ENCODE measurements at places on chromosomes 6 and 20.

- no peak for DNase-seq
Observed at GRCh38 chr6:97958134-97958533, 675.1 kb upstream of the MMS22L start.

DNA sequence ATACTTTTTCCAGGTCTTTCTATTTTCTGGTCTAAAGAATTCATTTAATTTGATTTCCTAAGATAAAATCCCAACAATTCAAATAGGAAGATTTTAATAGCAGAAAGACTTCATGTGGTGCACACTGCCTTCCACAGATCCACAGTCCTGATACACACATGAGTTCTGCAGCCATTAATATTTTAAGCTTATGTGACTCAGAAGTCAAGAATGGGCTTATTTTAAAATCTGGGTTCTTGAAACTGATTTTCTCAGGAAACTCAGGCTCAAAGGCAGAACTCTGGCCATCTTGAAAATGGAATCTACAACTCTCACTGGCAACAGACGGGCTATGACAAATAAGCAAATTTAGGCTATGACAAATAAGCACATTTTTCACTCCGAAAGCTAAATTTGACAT, 88.2 kb downstream of the COL12A1 start:
- DNase-seq: no peak

DNA sequence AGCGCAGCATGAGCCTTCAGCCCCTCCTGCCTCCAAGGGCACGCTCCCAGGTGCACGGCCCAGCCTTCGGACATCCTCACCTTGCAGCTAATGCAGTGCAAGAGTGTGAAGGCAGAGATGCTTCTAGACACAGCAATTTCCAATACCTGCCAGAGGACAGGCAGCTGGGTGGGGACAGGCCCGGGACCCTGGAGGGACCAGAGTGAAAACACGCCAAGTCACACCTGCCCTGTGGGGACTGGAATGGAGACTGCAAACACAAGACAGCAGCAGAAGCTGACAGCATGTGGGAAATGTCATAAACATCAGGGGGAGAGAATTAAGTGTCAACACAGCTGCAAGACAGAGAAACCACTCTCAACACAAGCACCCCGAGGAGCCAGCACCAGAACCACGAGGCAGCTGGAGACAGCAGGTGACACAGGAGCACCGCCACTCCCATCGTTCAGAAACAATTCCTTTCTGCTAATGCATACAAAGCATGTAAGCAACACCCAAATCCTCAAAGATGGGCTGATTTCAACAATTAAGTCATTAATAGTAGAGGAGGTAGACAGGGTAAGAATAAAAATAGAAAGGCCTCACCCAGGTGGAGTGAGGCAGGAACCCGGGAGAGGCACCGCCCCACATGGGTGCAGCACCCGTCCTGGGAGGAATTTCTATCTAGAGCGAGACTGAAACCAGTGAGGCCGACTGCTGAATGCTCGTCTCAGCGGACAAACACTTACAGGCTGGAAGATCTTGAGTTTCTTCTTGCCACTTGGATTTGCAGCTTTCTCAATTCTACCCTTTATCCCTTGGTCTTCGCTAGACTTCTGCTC, 17.1 kb downstream of the DIDO1 start:
- no peak for DNase-seq

DNA sequence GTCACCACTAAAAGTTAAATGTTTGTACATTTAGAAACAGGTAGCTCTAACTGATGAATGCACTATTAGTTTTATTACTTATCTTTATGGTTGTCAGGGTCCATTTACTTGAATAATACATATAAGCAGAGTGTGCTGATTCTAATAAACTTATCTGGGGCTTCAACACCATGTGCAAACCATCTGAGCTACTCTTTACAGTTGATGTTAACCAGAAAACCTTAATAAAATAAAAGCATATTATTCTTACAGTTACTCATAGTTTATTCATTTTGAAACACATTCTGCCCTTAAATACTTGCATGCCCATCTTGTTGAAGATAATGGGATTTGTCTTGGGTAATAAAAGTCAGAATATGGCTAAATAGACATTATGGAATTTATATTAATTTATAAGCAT, 1042.2 kb downstream of the EPHA7 start:
- DNase-seq: no peak

DNA sequence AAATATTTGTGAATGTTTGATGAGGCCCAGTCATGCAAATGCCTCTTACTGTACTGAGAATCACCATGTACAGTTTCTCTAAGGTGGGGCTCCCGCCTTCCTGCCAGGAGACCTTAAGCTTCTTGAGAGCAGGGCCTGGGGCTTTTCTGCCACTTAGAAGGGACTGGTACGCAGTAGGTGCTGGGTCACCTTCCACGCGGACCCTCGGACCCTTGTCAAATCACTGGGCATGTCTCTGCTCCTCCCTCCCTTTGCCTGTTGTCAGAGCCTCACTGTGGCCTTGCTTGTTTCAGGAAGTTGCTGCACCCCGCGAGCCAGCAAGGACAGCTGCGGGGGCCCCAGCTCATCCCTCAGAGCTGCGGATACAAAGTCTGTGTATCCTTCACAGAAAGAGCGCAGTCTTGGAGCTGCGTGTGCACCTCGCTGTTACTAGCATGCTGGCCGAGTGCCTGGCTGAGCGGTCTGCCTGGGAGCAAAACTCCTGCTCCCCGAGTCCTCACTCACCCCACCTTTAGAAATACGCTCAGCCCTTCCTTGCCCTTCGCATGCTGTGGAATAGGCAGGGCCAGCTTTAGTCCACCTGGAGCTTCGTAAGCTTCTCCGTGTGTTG, 30.7 kb upstream of the IRF4 start:
- no peak for DNase-seq

GRCh38 chr6:12476484-12476883, 186.3 kb downstream of the EDN1 start:
- DNase-seq: no peak

GRCh38 chr6:122438975-122439374, 32.6 kb downstream of the SERINC1 start:
- peak; percentile 16 for DNase-seq

- DNase-seq: no peak
Observed at GRCh38 chr6:158041370-158041769, 59.7 kb downstream of the SYNJ2 start.

GRCh38 chr6:4948781-4949450, 54.9 kb downstream of the RPP40 start:
- no peak for DNase-seq

GRCh38 chr20:22560817-22561216, 23.6 kb downstream of the FOXA2 start:
- DNase-seq: no peak

GRCh38 chr20:12717061-12717460, 291.7 kb upstream of the SPTLC3 start:
- DNase-seq: no peak

DNA sequence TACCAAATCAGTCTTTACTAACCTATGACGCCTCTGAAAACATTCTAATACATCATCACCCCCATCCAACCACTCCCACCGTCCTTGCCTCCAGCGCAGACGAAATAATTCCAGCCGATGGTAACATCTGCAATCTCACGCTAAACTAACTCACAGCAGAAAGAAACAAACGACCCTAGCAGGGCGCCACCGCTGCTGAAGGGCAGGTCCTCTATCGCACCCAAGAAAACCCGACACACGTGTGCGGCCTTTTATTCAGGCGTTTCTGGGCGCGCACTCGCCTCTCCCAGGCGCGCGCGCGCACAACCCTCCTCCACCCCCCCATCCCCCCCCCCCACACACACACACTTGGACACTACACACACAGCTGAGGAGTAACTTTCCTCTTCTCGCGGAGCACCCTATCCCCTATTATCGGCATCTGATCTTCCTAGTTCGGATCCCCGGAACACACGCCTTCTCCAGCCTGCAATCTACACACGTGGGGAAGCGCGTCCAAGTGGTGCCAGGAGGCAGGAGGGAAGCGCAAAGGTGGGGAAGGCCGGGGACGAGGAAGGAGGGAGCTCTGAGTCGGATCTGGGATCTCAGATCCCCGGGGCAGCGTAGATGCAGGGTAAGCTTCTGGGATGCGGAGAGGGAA, 1.4 kb downstream of the GFOD1 start:
- DNase-seq: peak; percentile 84

DNA sequence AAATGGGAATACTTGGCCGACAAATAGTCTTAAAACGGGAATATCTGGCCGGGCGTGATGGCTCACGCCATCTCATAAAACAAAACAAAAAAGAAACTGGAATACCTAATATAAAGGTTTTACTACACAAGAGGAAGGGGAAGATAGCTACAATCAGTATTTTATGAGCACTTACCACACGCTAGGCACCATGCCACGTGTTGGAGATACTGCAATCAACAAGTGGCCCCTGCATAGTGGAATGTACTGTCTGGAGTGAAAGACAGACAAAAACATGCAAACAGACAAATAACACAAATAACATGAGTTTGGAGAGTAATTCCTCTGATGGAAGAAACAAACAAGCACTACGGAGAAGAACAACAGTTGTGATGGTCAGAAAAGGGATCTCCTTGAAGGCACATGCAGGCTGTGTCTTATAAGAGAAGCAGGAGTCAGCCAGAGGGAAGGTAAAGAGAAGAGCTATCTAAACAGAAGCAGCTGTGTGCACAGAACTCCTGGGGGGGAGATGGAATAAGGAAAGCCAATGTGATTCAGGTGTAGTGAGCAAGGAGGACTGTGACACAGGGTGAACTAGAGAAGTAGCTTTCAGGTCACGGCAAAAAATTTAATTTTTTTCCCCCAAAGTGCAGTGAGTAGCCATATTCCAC, 39.1 kb upstream of the AKIRIN2 start:
- DNase-seq: no peak

GRCh38 chr6:26105109-26105730, 18.0 kb downstream of the HFE start:
- DNase-seq: no peak

DNA sequence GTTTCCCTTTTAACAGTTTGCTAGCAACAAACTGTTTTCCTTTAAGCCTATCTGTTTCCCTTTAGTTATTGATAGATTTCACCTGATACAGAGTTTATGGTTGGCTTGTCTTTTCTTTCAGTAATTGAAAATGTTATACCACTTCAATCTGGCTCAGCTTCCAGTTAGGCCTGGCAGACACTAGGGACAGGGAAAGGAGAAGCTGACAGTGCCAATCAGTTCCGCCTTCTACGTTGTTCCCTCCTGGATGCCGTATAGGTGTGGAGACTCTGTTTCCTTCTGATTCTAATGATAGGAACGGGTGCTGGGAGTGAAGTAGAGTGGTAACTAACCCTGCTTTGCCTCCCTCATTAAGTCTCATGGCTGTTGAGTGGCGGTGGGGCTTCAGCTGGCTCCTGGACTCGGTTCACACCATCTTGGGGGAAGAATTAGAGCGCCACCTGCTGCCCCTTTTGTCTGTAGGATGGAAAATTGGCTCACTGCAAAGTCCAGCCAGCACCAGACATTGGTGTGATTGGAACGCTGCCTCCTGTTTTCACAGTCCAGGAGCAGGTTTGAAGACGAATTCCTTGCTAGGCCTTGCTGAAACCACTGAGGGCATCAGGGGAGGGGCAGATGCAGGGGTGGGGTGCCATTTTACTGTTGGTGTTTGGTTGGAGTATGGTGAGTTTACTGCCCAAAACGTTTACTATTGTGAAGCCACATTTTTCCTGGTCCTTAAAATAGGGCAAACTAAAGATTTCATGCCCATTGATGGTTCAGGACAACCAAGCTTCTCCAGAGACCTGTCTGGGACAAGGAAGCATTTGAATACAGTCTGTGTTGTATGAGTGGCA, 1729.5 kb downstream of the GRIK2 start:
- DNase-seq: peak; percentile 88

DNA sequence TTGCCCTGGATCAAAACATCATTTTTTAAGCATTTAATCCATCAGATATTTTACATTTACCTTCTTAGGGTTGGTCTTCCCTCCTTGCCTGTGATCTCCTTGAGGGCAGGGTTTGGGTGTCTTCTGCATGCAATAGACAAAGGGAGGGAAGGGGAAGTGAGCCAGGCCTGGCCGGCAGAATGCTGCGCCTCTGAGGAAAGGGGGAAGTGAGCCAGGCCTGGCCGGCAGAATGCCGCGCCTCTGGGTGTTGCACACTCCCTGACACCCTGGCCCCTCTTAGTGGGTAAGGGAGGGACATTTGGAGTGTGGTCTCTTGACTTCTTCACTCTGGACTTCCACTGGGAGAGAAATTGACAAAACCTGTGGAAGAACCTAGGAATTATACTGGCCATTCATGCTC, 12.4 kb downstream of the PSMF1 start:
- DNase-seq: peak; percentile 92

GRCh38 chr6:122020588-122021264, 378.7 kb upstream of the HSF2 start:
- peak; percentile 44 for DNase-seq

DNA sequence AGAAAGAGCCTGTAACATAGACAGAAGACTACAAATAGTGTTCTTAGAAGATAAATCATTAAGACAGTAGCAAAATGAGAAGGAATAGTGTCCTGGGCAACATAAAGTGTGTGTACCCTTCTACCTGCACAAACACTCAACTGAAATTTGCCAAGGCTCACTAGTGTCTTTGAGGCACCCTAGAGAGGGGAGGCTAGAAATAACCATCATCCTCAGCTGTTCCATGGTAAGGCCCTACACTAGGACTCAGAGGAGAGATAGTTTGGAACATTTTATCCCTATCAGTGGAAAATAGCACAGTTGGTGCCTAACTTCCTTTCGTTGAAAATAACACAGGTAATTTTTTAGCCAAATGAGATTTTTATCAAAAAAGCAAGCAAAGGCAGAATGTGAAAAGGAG, 230.7 kb downstream of the LAMA2 start:
- no peak for DNase-seq

- no peak for DNase-seq
Observed at GRCh38 chr6:7252390-7252789, 60.6 kb downstream of the SSR1 start.

DNA sequence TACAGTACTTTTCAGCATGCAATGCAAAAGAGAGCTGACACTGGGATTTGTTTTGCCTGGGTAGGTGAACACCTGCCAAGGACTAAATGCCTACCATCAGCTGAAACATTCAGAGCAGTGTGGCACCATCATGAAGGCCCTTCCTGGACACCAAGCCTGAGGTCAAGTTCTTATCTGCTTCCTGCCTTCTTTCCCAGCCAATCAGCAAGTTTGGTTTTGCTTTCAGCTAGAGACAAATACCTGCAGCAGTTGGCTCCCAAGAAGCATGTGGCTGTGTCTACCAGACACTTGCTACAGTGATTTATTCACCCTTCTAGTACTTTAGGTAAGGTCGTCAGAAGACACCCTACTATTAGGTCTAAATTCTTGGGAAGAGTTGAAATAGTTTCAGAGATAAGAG, 112.8 kb downstream of the TBX18 start:
- no peak for DNase-seq

DNA sequence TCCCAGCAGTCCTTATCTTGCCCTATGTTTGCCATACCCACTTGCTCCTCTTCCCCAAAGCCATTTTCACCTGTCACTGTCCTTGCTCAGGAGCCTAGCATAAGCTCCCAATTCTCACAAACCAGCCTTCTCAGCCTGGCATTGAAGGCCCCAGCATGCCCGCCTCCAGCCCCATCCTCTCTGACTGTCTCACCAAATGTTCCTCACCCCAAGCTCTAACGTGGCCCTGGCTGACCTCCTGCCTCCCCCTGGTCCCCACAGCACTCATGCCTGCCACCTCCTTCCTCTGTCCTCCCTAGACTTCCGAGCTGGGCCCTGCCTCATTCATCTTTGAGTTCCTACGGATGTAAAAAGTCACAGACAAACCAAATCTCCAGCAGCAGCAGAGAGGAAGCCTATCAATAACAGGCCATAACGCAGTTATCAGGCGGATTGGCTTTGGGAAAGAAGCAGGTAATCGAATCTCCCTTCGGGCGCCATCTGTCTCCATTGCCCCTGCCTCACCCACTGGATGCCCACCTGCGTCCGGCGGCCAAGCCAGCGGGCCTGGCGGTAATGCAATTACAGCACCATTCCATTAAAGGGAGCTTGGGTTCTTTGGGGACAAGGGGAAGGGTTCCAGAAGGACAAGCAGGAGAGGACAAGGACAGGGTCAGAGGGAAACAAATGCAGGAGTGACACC, 104.4 kb downstream of the MRPL14 start:
- DNase-seq: no peak
